ENCODE measurements at places on chromosomes 13 and 19. TPM values are rescaled to one million over a fixed set of nuclear protein-coding genes. Genes with fewer than 3 reads are reported as not detected.

PDX1 gene
- not detected for total RNA-seq

SLC15A1 gene
- total RNA-seq: 0.25 TPM

SYT5 gene
- total RNA-seq: 84.8 TPM

RXFP2 gene
- not detected for total RNA-seq

JSRP1 gene
- not detected for total RNA-seq

FBL gene
- total RNA-seq: 157 TPM

PPP1R13L gene
- total RNA-seq: 0.49 TPM

PKN1 gene
- 79.4 TPM for total RNA-seq

TMEM255B gene
- under 0.01 TPM for total RNA-seq

GIPC3 gene
- total RNA-seq: 0.25 TPM

TPRX1 gene
- total RNA-seq: not detected

SLC17A7 gene
- total RNA-seq: 33.4 TPM

ELSPBP1 gene
- not detected for total RNA-seq

SHISA7 gene
- 7.1 TPM for total RNA-seq

TMPRSS9 gene
- total RNA-seq: 0.25 TPM

CLC gene
- not detected for total RNA-seq

PRRG2 gene
- 0.25 TPM for total RNA-seq

POLD1 gene
- 11.3 TPM for total RNA-seq

PTH2 gene
- not detected for total RNA-seq

FSTL3 gene
- total RNA-seq: 4.9 TPM

EGLN2 gene
- 34.9 TPM for total RNA-seq

SIGLEC12 gene
- total RNA-seq: not detected

SIX5 gene
- total RNA-seq: 0.98 TPM

MIPEP gene
- 20.2 TPM for total RNA-seq

SHANK1 gene
- 14.5 TPM for total RNA-seq

C19orf67 gene
- not detected for total RNA-seq

TEX26 gene
- 0.74 TPM for total RNA-seq

IL11 gene
- total RNA-seq: under 0.01 TPM

IGFL3 gene
- not detected for total RNA-seq

USPL1 gene
- 36.9 TPM for total RNA-seq

CYSLTR2 gene
- 3.0 TPM for total RNA-seq

TEKTIP1 gene
- total RNA-seq: not detected

HRC gene
- 0.25 TPM for total RNA-seq

MRI1 gene
- 21.4 TPM for total RNA-seq

CPT1C gene
- total RNA-seq: 40.6 TPM

SBK2 gene
- total RNA-seq: not detected

KLK12 gene
- not detected for total RNA-seq

APOC1 gene
- total RNA-seq: 3.4 TPM

P2RY11 gene
- 3.4 TPM for total RNA-seq

PALM gene
- total RNA-seq: 84.1 TPM

KLK5 gene
- not detected for total RNA-seq

CASP14 gene
- not detected for total RNA-seq

MIA gene
- 0.74 TPM for total RNA-seq

ANGPTL8 gene
- not detected for total RNA-seq

RNF225 gene
- not detected for total RNA-seq

NCAN gene
- total RNA-seq: 238 TPM

C1QTNF9 gene
- not detected for total RNA-seq

CEACAM16 gene
- total RNA-seq: not detected

IL17D gene
- total RNA-seq: 9.1 TPM

KLC3 gene
- total RNA-seq: 0.25 TPM

SOX1 gene
- total RNA-seq: 13.0 TPM

ZNF234 gene
- 20.2 TPM for total RNA-seq

TEX101 gene
- not detected for total RNA-seq

CGB5 gene
- not detected for total RNA-seq

LGALS7B gene
- 0.74 TPM for total RNA-seq
